ENCODE measurements at places on chromosomes 1 and 21. TPM values are rescaled to one million over a fixed set of nuclear protein-coding genes. Genes with fewer than 3 reads are reported as not detected.

- no peak for DNase-seq
Observed at GRCh38 chr1:156840186-156840897, 18.6 kb downstream of the INSRR start.

DNA sequence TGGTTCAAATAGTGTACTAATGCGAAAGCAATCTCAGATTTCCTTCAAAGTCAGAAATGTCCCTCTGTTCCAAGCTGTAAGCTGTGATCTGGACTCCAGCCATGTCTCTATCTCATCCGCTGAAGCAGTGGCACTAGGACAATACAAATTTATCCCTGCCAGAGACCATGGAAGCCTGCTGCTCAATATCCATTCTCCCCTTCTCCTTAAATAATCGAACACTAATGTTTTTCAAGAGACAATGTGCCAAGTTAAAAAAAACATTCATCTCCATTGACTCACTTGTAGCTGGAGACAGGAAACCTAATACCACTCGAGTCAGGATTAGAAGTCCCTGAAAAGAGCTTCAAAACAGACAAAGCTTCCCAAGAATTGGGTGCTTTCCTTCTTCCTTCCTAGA is 38.5 kb upstream of the PGBD5 start:
- peak; percentile 10 for DNase-seq

The SPRR4 gene
- polyA plus RNA-seq = not detected

DNA sequence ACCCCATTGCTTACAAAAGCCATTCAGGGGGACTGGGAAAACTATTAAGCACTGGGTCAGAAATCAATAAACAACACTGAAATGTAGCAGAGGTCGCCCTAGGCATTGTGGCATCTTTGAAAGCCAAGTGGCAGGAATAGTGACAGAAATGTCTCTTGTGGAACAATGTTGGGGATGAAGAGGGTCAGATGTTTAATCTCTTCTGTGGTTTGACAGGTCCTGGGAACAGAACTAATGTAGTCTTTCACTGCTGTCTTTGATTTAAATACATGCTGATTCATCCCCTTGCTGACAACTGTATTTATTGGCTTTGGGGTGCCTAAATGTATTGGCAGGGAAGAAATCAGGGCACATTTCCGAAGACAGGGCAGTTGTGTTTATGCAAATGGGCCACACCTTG is 194.8 kb downstream of the ATG4C start:
- no peak for DNase-seq

The LCE1E gene
- not detected for polyA plus RNA-seq

GRCh38 chr1:238982736-238983135 is 403.6 kb upstream of the CHRM3 start:
- no peak for DNase-seq

The TRIM67 gene
- 0.78 TPM for polyA plus RNA-seq

The CEP170 gene
- 91.0 TPM for polyA plus RNA-seq

The SPTA1 gene
- polyA plus RNA-seq = 8.4 TPM

The RAB13 gene
- 148 TPM for polyA plus RNA-seq

DNA sequence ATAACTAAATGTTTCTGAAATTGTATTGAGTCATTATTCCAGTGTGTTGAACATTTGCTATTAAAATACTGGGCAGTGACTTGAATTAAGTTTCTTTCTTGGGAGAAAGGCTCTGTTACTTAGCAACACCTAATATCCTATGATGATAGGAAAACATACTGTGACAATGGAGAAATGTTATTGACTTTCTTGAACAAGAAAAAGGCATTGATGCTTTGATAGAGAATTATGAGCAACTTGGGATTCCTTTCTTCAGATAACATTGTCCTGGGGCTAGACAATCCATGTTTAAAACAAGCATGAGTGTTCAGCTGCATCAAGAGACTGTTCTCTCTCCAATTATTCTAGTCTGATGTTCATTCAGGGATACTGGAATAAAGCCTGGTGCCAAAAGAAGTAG is 215.9 kb upstream of the L1TD1 start:
- DNase-seq = no peak

DNA sequence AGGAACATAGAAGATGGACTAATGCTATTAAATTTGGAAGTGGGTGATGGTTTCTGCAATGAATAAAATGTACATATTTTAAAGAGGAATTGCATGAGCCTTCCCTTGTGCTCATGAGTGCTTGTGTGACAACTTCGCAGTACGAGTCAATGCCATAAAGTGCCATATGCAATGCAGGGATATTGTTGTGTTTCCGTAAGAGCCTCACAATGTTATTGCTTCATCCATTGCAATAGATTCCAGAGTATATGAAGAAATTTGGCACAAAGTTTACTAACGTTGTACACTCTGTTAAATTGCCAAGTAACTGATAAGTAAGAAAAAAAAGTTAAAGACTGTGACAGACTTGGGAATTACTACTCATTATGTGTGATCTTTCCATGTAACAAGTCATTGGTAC is 22.3 kb downstream of the BTG3 start:
- DNase-seq = peak; percentile 67

The HRNR gene
- polyA plus RNA-seq = 0.04 TPM

GRCh38 chr1:197782722-197783360 is 7.6 kb upstream of the DENND1B start:
- no peak for DNase-seq

DNA sequence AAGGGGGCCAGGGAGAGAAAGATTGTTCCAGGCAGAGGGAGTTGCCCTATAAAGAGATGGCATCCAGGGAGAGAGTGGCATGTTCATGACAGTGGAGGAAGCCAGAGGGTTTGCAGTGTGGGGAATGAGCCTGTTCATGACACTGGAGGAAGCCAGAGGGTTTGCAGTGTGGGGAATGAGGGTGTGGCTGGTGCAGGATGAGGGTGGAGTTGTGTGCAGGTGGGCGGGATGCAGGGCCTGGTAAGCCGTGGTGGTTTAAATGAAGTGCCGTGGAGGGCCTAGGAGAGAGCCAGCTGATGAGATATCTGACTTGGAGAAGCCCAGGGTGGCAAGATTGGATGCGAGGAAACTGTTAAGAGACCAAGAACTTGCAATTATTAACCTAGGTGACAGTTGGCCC is 131.8 kb downstream of the CAMTA1 start:
- DNase-seq = no peak

- DNase-seq = peak; percentile 92
Observed at GRCh38 chr1:3170561-3171453, 101.8 kb downstream of the PRDM16 start.

DNA sequence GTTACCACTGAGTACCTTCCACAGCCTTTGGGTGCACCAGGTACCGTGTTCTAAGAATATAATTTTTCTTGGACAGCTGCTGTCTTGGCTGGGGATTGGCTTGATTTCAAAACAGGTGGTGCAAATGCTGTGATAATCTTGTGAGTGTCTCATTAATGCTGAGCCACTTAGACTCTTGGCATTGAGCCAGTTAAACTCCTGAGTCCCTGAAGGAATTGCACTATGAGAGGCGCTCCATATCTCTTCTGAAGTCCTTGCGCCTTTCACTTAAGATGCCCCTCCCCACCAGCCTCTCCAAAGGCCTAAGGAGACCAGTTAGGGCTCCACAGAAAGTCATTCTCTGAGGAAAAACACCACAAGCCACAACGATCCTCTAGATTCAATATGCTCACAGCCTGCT is 51.0 kb downstream of the BACH1 start:
- DNase-seq = no peak

Measured in right lung (tissue), 10 donors.